Activated CD8-positive, alpha-beta memory T cell treated with anti-CD3 and anti-CD28 coated beads, Interleukin-2, amount 50 U/mL, for 48 hours (primary cell): ENCODE measurements at places on chromosomes 16 and 17.

GRCh38 chr16:64700628-64701027 is 421.2 kb downstream of the CDH11 start:
- DNase-seq = no peak

DNA sequence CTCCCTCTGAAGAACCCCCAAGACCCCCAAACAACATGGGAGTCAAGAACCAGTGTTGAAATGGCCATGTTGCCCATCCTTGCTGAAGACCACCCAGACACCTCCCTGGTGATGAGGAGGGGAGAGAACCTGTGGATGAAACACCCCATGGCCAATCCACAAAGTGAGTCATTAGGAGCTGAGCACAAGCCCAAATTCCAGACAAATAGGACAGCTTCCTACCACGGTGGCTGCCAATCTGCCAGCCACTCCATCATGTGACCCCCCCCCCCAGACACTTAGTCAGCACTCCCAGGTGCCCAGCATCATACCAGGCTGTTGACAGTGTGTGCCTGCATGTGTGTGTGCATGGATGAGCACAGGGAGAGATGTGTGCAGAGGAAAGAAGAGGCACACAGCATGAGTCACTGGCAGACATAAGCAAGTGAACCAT is 26.4 kb upstream of the RPL38 start:
- no peak for DNase-seq

- DNase-seq = no peak
Observed at GRCh38 chr16:5541356-5541755, 443.8 kb upstream of the EEF2KMT start.

DNA sequence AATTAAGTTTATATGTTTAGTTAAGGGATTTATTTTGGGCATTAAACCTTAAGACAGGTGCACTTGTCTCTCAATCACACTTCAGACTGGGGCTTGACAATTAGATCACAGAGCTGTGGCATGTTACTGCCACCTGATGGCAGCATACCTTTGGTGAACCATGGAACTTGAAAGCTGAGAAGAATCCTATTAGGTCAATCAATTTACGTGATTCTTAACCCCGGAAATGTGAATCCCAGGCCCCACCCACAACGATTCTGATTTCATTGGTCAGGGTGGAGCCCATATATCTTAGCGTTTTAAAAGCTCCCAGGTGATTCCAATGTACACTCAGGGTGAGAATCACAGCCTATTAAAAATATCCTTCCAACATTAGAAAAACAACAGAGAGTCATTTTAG is 91.0 kb downstream of the GSG1L start:
- no peak for DNase-seq

DNA sequence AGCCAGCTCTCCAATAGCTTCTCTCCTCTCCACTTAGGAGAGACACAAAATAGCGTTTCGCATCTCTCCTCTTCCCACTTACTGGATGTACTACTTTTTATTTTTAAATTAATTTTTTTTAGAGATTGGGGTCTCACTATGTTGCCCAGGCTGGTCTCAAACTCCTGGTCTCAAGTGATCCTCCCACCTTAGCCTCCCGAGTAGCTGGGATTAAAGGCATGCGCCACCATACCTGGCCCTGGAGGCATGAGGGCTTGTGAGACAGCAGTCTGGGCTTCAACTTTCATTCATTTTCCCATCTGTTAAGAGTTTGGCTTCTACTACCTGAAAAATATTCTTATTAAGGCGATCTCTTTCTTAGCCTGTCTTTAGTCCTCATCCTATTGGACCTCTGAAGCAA is 18.3 kb downstream of the SLC7A6OS start:
- no peak for DNase-seq

DNA sequence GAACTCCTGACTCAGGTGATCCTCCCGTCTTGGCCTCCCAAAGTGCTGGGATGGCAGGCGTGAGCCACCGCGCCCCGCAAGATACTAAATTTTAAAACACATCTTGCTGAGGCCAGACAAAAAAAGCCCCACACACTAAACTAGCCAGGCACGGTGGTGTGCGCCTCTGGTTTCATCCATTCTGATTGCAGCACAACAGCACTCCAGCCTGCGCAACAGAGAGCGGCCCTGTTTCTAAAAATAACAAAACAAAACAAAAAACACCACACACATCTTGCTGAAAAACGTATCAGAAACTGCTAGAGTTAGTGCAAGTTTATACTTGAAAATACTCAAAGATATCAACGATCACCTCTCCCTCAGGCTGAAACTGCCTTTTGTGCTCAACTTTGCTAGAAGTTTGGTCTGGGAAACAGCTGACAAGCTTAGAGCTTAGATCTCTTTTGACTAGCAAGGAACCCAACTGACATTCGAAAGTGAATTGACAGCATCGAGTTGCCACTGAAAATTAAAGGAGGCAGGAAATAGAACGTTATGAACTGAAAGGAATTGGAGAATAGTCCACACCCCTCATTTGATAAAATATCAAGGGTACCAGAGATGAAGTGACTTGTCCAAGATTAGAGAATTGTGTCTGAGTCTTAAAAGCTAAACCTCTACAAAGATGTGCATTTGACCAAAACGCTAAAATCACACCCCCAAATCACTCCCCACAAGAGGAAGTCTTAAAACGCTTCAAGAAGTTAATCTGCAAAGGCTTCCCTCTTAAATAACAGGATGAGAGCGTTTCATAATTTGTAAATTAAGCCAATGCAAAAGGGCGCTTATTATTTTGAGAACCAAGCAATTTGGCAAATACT is 908 bp downstream of the COG4 start:
- no peak for DNase-seq
